Stimulated activated CD8-positive, alpha-beta memory T cell treated with anti-CD3 and anti-CD28 coated beads, Interleukin-4, amount 100 ng/mL, for 4 hours (primary cell): ENCODE measurements at places on chromosomes 3 and 15.

DNA sequence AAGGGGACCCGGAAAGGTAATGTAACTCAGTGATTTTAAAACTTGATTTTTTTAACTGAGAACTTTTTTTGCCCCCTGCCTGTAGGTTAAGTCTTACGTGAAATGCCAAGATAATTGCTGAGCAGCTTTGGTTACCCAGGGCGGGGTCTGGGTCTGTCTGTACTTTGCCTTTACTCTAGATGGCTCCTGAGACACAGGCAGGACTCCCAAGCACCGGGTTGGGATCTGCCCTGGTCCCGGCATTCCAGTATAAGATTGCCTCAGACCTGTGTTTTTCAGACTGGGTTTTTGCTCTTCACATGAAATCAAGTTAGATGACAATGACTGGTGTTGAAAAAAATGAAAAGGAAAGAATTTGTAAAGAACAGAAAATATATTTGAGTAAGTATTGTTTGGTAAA, 40.3 kb downstream of the WDR76 start:
- DNase-seq: no peak

DNA sequence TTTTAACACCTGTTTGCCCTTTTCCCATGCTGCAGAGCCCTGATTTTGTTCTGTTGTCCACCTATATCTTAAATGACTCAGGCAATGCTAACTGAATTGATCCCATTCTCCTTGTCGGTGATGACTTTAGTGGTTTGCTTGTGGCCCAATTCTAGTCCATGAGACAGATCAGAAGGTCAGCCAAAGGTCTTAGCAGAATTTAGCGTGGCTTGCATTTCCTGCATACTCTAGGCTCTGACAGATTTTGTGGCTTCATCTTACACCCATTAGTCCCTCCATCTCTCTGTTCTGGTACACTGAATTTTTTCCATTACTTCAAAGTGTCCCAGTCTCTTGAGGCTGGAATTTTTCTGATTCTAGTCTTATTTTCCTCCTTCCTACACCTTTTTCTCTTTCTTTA, 161.9 kb downstream of the STAC start:
- no peak for DNase-seq

DNA sequence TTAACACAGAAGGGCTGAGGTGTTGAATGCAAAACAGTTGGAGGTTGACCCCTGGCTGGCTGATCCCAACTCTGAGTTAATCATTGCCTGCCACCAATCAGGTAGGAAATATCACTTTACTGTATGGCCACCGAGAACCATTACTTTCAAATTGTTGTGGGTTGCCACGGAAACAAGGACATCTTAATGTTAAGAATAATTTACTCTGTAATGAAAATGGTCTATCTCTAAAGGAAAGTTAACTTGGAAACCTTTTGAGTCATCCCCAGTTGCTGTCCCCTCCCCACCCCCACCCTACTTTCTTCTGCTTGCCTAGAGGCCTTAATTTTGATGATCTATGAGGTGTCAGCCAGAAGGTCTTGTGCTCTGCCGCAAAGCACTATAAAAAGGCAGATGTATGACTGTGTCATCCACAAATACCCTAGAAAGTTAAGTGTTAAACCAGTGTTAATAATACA, 78.7 kb upstream of the SNRK start:
- DNase-seq: no peak

GRCh38 chr3:148711981-148712666, 14.4 kb downstream of the AGTR1 start:
- no peak for DNase-seq

GRCh38 chr15:97446138-97446537, 514.4 kb upstream of the ARRDC4 start:
- no peak for DNase-seq

GRCh38 chr3:29065211-29065785, 215.6 kb upstream of the RBMS3 start:
- DNase-seq: no peak
